NCI-H1417 treated with DMSO at 0.1 percent for 48 hours (cell line): ENCODE measurements at places on chromosomes 2 and 18.

GRCh38 chr2:101357376-101357775 lies 29.9 kb downstream of the CREG2 start:
- no peak for DNase-seq

DNA sequence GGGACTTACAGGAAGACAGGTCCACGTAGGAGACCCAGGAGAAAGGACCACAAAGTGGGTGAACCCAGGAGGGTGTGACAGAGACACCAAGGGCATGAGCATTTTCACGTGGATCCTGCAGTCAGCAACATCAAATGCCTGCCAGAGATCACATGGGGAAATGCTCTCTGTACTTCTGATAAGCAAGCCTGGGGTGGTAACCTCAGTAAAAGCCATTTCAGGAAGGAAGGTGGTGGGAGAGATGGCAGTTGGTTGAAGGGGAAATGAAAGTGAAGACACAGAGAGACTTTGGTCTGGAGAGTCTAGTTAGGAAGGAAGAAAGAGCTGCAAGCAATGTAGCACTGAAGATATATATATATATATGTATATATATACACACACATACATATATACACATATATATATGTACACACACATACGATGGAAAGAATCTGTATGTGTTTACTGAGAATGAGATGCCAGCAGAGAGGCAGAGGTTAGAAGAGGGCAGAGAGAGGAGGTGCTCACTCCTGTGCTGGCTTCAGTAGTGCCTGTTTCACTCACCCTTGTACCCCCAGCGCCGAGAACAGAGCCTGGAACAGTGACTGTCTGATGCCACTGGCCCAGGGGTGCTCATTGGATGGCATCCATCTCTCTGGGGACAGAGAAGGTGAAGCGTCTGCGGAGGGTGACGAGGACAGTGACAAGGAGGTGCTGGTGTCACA lies 314.9 kb downstream of the AFF3 start:
- no peak for DNase-seq

DNA sequence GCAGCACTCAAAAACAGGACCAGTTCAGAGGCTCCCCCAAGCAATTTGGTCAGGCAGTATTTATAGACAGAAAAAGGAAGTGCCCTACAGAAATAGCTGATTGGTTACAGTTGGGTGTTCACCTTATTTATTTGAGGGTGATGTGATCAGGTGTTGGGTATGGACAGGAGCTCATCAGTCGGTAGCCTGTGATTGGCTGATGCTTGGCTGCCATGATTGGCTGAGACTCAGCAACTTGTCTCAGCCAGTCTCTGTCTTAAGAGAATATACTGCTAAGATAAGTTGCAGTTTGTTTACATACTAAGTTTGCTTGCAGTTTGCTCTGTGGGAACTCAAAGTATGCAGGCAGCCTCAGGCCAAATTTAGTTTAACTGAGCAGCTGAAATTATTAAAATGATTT lies 9.4 kb downstream of the ABCG8 start:
- DNase-seq = no peak

DNA sequence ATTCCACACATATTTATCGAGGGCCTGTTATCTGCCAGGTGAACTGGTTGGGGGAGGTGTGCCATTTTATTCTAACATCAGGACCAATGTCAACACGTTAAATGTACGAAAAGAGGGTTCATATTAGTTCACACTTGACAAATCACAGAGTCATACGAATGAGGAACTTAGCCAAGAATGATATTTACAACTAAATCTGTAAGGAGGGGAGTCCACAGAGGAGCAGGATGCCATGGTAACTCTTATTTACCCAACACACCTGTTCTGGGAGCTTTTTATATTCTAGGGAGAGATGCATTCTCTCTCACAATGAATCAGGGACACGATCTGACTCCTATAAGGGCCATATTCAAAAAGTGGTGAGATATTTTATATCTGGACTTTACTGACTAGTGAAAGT lies 144.1 kb downstream of the CDC42EP3 start:
- peak; percentile 64 for DNase-seq

GRCh38 chr2:101524806-101525430 lies 50.0 kb upstream of the RFX8 start:
- DNase-seq = no peak

GRCh38 chr2:105042189-105042588 lies 4.3 kb downstream of the MRPS9 start:
- DNase-seq = no peak

DNA sequence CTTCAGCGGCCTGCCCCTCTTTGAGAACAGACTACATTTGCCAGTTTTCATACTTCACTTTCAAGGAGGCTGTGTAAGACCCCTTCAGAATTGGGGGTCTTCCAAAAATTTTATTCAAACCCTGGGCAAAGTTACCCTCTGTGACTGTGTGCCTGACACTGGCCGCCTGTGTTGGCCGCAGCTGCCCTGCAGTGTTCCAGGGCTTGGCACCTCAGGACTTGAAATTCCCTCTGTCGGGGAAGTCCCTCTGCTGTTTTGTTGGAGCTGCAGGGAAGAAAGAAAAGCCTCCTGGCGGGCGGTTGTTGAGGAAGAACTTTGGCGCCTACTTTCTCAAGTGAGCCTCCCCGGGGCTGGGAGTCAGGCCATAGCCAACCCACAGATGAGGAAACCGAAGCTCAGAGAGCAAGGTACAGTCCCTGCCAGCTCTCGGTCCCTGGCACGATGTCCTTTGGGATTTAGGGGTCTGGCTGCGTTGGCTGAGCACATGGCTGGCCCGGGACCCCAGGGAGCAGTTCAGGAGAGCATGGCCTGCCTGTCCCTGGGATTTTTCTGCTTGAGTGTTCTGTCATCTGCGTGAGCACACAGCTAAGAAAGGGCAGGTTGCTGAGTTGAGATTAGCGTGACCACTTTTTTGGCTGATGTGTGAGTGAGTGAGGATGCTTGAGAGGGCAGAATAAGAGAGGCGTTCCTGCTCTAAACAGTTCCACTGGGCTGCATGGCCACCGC lies 17.9 kb upstream of the ASB1 start:
- no peak for DNase-seq

- no peak for DNase-seq
Observed at GRCh38 chr2:170147576-170147975, 30.4 kb upstream of the MYO3B start.

- no peak for DNase-seq
Observed at GRCh38 chr18:9380101-9380500, 45.5 kb downstream of the TWSG1 start.

GRCh38 chr2:101305035-101305434 lies 3.5 kb downstream of the RNF149 start:
- DNase-seq = no peak

DNA sequence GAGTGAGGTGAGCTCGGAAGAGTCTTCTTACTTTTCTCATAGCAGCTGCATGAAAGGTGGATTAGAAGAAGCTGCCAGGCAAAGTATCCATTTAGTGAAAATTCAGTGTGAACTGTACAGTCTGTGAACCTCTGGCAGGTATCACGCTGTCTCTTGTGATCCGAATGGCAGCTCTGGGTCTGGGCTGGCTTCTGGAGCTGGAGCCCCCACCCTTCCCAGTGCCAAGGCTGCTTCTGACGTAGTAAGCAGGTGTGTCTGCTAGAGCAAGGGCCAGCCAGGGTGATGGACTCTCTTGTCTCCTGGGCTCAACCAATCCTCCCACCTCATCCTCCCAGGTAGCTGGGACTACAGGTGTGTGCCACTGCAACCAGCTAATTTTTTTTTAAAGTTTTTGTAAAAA lies 14.0 kb upstream of the NTSR2 start:
- no peak for DNase-seq

DNA sequence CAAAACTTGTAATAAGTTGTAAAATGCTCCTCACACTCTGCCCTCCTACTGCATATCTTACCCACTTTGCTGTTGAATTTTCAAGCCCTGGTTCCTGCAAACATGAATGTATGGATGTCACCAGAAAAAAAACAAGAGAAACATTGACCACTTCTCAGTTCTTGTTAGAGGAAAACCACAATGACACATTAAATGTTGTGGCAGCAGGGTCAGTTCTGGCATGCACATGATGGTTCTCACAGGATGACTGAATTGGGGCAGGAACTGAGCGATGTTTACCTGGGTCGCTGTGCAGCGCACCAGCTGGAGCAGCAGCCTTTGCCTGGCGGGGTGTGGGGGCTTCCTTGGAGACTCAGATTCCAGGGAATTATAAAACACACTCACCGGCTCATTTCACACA lies 14.0 kb upstream of the PRKCE start:
- DNase-seq = no peak

GRCh38 chr18:23752796-23753195 lies 63.5 kb downstream of the LAMA3 start:
- no peak for DNase-seq

- no peak for DNase-seq
Observed at GRCh38 chr18:51054764-51055163, 24.8 kb downstream of the SMAD4 start.

GRCh38 chr2:84749442-84749841 lies 131.4 kb downstream of the TRABD2A start:
- DNase-seq = no peak

DNA sequence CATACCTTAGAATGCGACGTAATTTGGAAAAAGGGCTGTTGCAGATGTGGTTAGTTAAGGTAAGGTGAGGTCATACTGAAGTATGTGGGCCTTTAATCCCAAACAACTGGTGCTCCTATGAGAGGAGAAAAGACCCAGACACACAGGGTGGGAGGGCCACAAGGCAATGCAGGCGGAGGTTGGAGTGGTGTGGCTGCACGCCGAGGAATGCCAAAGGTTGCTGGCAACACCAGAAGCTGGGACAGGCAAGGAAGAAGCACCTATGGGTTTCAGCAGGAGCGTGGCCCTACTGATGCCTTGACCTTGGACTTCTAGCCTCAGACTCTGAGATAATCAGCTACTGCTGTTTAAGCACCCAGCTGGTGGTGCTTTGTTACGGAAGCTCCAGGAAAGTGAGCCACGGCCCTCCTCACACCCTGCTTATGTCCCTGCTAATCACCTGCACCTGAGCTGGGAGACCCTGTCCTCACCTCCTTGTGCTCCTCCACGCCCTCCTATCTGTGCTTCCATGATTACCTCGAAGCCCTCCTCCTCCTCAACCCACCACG lies 48.3 kb upstream of the LAMA1 start:
- DNase-seq = no peak

- no peak for DNase-seq
Observed at GRCh38 chr2:25414781-25415180, 73.1 kb upstream of the DNMT3A start.

DNA sequence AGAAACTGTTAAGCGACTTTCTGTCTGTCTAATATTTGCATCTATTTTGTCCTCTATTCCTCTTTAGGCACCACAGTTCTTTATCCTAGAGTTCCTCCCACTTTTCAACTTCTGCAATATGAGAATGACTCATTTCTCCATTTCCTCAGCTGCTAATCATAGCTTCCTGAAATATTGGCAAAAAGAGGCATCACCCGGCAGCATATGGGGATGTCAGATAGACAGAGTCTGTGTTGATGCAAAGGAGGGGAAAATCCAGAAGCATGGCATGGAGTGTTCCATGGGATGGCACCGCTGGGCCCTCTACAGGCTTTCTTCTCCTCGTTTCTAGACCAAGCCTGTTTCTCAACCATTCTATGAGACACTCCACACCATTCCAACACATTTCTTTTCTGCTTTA lies 93.4 kb downstream of the DOCK10 start:
- DNase-seq = no peak

DNA sequence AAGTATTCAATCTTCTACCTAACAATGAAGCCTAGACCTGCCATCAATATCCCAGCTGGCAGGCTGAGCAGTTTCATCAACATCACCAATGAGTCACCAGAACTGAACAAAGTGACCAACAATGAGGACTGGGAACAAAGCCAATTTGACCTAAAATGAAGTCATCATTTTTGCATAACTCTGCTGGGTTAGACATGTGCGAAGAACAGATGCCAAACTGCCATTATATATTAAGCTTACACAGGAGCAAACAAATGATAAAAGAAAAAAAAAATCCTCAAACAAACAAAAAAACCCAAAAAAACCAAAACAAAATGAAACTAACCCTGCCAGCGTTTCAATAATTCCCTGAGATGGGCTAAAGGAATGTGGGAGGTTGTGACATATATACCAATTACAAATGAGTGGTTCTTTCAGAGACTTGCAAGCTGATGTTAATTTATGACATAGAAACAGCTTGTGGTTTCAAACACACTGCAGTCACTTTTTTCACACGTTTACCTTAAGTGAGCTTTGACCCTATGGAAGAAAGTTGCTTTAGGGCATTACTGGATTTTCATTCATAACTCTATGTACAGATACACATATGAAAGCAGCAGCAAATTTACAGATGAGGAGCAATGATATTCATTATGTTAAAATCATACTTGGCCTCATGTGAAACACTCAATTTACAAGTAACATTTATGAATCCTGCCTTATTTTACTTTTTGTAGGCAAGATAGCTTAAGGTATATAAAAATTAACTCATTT lies 56.9 kb upstream of the CCDC141 start:
- peak; percentile 54 for DNase-seq

DNA sequence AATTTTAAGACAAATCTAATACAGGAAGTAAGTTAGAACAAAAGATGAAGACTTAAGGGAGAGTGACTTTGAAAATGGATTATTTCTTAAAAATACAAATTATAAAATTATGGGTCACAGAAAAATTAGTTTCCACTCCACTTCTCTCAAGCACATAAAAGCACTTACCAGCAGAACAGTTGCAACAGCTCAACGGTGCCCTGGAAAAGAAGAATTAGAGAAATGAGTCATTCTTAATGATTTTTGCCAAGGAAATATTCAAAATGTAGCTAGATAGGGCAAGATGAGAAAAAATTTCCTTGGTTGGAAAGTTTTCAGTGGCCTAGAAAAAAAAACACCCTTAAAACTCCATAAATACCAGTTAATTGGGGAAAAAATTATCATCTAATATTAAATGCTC lies 2185.6 kb upstream of the CELF4 start:
- no peak for DNase-seq

DNA sequence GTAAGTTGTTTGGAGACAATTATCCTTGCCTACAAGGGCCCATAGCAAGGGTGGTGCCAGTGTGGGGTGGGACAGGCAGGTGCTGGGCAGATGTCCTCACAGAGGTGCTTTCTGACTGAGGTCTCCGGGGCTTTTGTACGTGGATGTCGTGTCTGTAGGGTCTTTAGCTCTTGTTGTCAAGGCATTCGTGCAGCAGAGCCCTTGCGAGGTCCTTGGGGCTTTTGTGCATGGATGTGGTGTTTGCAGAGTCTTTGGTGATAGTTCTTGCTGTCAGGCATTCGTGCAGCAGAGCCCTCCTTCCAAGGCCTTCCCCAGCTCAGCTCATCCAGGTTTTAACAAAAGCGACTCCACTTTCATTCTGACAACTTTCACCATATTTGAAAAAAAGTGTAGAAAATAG lies 116.0 kb upstream of the TMEM18 start:
- no peak for DNase-seq

DNA sequence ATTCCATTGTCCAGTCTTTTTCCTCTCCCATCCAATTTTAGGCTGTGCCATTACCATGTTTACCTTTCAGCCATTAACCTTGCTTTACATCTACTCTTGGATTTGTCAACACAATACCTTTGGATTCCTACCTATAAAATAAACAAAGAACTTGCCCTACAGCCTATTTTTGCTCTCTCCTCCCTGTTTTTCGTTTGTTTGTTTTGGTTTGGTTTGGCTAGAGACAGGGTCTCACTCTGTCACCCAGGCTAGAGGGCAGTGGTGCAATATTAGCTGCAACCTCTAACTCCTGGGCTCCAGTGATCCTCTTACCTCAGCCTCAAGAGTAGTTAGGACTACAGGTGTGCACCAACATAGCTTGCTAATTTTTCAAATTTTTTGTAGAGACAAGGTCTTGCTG lies 76.1 kb downstream of the SP100 start:
- no peak for DNase-seq
